Fibroblast of the conjunctiva (primary cell): ENCODE measurements at places on chromosomes 7 and 10.
A peak's percentile ranks its signal among the peaks of the same experiment; 100 is the strongest.

GRCh38 chr7:20542594-20542993 lies 72.9 kb upstream of the ABCB5 start:
- DNase-seq, result no peak

- DNase-seq, result no peak
Observed at GRCh38 chr10:42637142-42637541, 1.2 kb downstream of the ZNF33B start.

DNA sequence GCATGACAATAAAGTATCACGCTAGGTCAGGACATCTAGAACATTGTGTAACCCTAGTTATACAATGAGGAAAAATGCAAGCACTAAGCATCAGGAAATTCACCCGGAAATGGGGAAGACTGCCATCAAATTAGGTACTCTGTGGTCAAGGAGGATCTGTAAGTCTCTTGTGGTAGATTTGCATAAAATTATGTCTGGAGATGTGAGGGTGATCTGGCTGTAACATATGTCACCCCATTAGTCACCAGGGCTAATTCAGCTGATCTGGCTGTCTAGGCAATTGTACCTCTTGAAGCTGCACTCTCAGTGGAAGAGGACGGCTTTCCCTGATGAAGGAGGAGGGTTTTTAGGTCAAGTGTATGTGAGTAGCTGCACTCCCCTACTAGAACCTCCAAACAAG lies 14.8 kb downstream of the AKR1D1 start:
- no peak for DNase-seq

GRCh38 chr7:116984917-116985316 lies 31.6 kb downstream of the ST7 start:
- peak; percentile 4 for DNase-seq

DNA sequence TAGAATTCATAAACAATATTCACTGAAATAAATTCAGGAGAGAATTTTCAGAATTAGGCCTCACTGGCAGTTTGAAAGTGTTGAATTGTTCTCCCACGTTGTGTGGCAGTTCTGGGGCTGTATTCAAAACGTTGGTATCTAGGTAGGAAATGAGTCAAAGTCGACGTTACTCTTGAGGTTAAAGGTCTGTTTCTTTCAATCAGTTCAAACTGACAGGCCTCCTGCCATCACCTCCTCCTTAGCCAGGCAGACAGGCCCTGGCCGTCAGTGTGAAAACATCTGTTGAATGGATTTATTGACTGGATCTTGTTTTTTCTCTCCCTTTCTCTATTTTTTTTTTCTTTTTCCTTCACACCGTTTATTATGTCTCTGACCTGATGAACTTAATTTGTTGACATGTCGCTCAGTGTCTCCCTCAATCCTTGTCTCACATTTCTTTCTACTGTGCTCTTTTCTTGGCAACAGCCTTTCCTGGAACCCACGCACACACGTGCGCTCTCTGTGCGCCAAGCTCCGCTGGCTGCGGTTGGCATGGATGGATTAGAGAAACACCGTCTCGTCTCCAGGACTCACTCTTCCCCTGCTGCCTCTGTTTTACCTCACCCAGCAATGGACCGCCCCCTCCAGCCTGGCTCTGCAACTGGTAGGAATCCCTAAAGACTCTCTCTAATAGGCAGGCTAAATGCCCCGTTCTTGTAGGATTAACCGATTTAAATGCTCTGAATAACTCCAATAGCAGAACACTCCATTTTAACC lies 231.7 kb downstream of the HDAC9 start:
- no peak for DNase-seq

- DNase-seq, result peak; percentile 75
Observed at GRCh38 chr7:107463139-107464078, 6.4 kb upstream of the GPR22 start.

GRCh38 chr7:74193054-74193453 lies 16.8 kb upstream of the LAT2 start:
- DNase-seq, result no peak

GRCh38 chr7:140404565-140405065 lies 757 bp downstream of the RAB19 start:
- no peak for DNase-seq

DNA sequence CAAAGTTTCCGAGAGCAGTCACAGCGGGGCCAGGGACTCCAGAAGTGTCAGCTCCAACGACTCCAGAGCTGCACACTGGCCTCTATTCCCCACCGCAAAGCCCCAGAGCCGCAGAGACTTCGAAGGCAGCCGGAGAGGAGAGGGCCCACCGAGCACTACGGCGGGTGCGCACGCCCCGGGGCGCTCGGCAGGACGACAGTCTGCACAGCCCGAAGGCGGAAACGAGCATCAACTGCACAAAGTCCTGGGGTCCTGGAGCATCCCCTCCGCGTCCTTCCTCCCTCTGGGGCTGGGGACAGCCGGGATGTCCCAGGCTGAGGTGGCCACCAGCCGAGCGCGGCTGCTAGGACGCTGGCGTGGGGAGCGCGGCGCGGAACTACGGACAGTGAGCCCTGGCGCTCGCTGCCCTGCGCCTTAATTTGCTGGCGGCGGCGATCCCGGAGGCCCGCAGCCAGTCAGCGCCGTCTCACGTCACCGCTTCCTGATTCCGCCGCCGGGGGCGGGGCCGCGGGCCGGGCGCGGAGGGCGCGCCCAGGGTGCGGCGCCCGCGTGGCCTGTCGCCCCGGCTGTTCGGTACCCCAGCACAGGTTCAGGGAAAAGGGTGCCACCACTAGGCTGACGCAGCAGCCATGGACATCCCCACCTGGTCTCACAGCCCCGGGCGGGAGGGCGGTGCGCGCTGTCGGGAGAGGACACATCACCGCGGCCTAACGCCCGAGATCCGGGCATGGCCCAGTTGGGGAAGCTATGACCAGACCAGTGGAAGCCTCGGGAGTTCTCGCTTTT lies at the start of gene TBX20:
Gene TBX20 (minus strand): TSS at position 391 of the 786 bp plus-strand sequence. CDS start 480 bp downstream, outside the sequence.
- DNase-seq, result no peak

GRCh38 chr10:80207768-80208370 lies 2.5 kb upstream of the ANXA11 start:
- no peak for DNase-seq

- DNase-seq, result no peak
Observed at GRCh38 chr7:111820621-111821020, 258.3 kb upstream of the IMMP2L start.

DNA sequence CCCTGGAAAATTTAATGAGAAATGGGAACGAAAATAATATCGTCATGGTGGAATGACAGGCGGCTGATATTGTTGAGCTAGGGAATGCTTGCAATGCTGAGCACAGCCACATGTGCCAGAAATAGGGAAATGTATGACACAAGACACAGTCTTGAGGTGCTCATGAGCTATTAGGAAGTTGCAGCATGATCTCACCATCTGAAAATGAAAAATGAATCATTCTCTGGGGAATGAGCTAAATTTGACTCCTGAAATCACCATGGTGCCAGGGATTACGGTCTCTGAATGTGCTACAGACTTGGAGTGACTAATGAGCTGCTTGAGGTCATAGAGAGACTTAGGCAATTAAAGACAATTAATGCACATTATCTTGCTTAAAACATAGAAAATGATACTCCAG lies 845.0 kb downstream of the CNTNAP2 start:
- DNase-seq, result peak; percentile 62

DNA sequence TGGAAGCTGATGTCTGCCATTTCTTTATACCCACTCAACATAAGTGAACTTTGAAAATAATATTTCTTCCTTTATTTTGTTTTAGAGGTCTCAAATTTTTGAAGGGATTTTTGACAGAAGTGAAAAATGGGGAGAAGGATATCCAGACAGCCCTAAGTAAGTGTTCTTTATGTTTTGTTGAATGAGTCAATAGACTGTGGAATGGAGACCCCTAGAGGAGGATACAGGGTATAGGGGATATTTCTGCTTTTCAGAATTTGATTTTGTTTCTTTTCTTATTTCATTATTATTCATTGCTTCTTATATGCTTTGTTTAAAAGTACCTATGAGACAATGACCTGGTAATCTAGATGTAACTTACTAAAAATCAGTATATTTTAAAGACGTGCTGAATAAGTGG lies 34.4 kb downstream of the PLEKHA8 start:
- DNase-seq, result peak; percentile 47

GRCh38 chr7:91128683-91129348 lies 135.4 kb upstream of the FZD1 start:
- DNase-seq, result no peak

DNA sequence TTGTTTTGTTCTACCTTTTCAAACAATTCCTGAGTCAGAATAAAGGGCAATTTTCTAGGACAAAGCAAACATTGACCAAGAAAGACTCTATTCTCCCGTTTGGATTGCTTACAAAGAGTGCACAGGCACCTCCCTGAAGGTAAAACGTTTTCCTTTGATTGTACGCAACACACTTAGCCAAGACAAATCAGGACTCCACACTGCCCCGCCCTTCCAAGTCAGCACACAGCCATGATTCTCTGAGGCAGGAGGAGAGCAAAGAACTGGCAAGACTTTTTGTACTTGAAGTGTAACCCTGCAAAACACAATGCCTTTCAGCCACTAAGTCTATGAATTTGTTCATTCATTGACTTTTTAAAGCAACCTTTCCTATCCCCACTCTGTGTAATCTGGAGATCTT lies 85.0 kb upstream of the FAM180A start:
- no peak for DNase-seq

DNA sequence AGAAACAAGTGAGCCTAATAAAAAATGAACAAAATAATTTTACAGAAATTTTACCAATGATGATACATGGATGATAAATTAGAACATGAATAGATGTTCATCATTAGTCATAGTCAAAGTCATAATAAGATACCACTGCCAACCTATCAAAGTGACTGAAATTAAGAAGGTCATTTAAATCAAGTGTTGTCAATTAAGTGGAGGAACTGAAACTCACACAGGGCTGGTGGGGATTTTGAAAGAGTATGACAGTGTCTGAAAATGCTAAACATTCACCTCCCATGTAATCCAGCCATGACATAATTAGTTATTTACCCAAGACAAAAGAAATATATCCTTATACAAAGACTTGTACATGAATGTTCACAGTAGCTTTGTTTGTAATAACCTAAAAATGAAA lies 57.1 kb upstream of the DYNC1I1 start:
- no peak for DNase-seq

DNA sequence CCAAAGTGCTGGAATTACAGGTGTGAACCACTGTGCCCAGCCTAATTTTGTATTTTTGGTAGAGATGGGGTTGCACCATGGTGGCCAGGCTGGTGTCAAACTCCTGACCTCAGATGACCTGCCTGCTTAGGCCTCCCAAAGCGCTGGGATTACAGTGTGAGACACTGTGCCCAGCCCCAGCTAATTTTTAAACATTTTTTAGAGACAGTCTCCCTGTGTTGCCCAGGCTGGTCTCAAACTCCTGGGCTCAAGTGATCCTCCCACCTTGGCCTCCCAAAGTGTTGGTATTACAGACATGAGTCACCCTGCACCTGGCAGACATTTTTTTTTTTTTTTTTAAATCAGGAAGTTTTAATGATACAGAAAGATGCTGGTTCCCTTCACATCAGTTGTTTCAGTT lies 15.5 kb downstream of the DENND10 start:
- DNase-seq, result no peak

- peak; percentile 52 for DNase-seq
Observed at GRCh38 chr7:130009848-130010688, 41.1 kb downstream of the ZC3HC1 start.

- no peak for DNase-seq
Observed at GRCh38 chr10:90819911-90820310, 37.9 kb downstream of the HTR7 start.

GRCh38 chr10:15237351-15237750 lies 68.9 kb upstream of the NMT2 start:
- DNase-seq, result peak; percentile 72

GRCh38 chr10:55550236-55550635 lies 749.2 kb upstream of the PCDH15 start:
- no peak for DNase-seq

DNA sequence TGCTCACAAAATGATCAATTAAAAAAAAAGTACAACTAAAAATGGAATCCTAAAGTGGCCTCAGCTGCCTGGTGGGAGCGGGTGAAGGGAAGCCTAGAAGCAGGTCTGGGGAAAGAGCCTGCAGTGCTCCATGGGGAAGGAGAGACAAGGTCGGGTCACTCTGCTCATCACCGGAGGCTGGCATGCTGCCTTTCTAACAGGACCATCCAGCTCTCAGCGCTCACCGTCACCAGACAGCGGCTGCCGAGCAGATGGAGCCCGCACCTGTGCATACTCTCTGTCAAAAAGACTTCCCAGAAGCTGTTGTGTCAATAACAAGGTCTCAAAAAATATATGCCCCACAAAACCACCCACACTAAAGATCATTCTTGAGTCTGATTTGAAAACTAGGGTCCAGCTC lies 112.8 kb downstream of the BAMBI start:
- DNase-seq, result no peak

DNA sequence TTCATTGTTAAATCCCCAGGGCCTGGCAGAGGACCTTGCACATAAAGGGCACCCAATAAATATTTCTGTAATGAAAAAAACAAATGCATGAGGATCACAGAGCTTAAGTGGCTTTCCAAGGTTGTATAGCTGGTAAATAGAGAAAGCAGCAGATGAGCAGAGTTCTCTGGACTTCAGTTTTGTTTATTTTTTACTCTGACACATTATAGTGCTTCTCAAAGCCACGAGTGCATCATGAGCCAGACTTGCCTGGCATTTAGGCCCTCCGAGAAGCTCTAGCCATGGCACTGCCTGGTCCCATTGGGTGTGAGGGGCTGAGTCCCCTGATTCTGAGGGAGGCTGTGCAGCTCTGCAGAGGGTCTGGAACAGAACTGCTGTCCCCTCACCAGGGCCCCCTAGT lies 87.2 kb upstream of the ZNF32 start:
- DNase-seq, result no peak

GRCh38 chr10:127210936-127211466 lies 14.6 kb upstream of the INSYN2A start:
- DNase-seq, result no peak

GRCh38 chr10:28684157-28684985 lies 7.0 kb downstream of the BAMBI start:
- no peak for DNase-seq

DNA sequence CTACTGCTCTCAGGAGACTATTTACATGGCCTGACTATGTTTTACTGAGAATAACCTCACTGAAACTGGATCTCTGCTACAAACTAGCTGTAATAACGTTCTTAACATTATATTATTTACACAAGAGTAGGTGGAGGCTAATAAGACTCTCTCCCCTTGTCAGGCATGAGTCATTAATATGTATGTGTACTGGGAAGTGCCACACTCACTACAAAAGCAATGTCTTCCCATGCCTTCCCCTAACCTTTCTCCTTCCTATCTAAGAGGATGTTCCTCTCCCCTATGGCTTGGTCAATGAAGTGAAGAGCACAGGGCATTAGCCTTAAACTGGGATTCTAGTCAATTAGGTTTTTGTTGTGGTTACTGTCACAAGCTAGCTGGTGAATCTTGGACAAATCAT lies 147.9 kb downstream of the DGKB start:
- peak; percentile 14 for DNase-seq
